Activated CD4-positive, alpha-beta T cell treated with anti-CD3 and anti-CD28 coated beads, Interleukin-2, amount 10 ng/mL, durations not matched to agents 24 days and 14 days (primary cell): ENCODE measurements at places on chromosomes 3 and 15. TPM values are rescaled to one million over a fixed set of nuclear protein-coding genes. Genes with fewer than 3 reads are reported as not detected.

Gene ERC2
- total RNA-seq, result 0.19 TPM in 1 of 2 replicates, not detected in the other

Gene TMEM45A
- 0.26 TPM in 1 of 2 replicates, not detected in the other for total RNA-seq

Gene SPATA12
- total RNA-seq, result not detected in 2 replicates

Gene LRRC31
- total RNA-seq, result not detected in 2 replicates

Gene ANKUB1
- total RNA-seq, result not detected in 2 replicates

Gene CCK
- total RNA-seq, result not detected in 2 replicates

Gene C15orf61
- total RNA-seq, result 4.7 and 7.3 TPM in 2 replicates

Gene SCAANT1
- not detected in 2 replicates for total RNA-seq

Gene C3orf85
- total RNA-seq, result not detected in 2 replicates

Gene ADGRG7
- not detected in 2 replicates for total RNA-seq

DNA sequence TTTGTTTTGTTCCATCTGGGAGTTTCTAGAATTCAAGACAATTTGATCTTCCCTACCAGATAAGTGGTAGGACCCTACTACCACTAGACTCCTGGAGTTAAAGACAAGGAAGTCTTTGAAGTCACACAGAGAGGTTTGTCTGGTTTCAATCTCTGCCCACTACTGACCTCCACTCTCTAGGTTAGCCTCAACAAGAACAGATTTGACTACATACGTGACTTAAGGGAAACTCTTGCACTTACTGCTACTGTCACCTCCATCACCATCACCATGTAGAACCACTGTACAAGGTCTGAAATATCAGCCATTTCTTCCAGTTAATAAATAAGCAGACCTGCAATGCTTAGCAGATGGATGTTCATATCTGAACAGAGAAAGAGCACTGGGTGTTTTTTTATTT, 148.3 kb upstream of the ARHGEF26 start:
- H3K27ac ChIP-seq, result no peak overlapping the region
- H3K4me3 ChIP-seq, result no peak overlapping the region
- peaks cover 4% of the 10 kb centered on the region for H3K4me1 ChIP-seq
- no peak for DNase-seq
- H3K27me3 ChIP-seq, result peaks cover 6% of the 10 kb centered on the region
- H3K36me3 ChIP-seq, result no peaks in the 10 kb centered on the region

- peaks cover 20% of the 10 kb centered on the region for H3K4me1 ChIP-seq
- no peak overlapping the region for H3K4me3 ChIP-seq
- H3K27ac ChIP-seq, result peak overlapping the region; percentile 81
- no peak for DNase-seq
- no peaks in the 10 kb centered on the region for H3K27me3 ChIP-seq
- H3K36me3 ChIP-seq, result peaks cover 39% of the 10 kb centered on the region
Measured at GRCh38 chr3:51403675-51404074, 12.6 kb downstream of the RBM15B start.

- DNase-seq, result no peak
- H3K4me3 ChIP-seq, result no peak overlapping the region
- H3K4me1 ChIP-seq, result peaks cover 8% of the 10 kb centered on the region
- H3K36me3 ChIP-seq, result peaks cover 47% of the 10 kb centered on the region
- H3K27me3 ChIP-seq, result no peaks in the 10 kb centered on the region
- no peak overlapping the region for H3K27ac ChIP-seq
Measured at GRCh38 chr15:89118481-89118989, 30.3 kb downstream of the ABHD2 start.

GRCh38 chr3:100708644-100708988, 678 bp upstream of the TFG start:
- H3K27ac ChIP-seq, result peak overlapping the region; percentile 94
- H3K4me3 ChIP-seq, result peak overlapping the region; percentile 88
- no peak for DNase-seq

- H3K36me3 ChIP-seq, result peaks cover 42% of the 10 kb centered on the region
- H3K4me1 ChIP-seq, result peaks cover 9% of the 10 kb centered on the region
- peak overlapping the region; percentile 34 for H3K27ac ChIP-seq
- no peak for DNase-seq
- no peaks in the 10 kb centered on the region for H3K27me3 ChIP-seq
Measured at GRCh38 chr15:50627351-50628055, 59.1 kb downstream of the TRPM7 start.

GRCh38 chr3:133563186-133563591, 10.3 kb upstream of the CDV3 start:
- H3K4me1 ChIP-seq, result no peaks in the 10 kb centered on the region
- no peaks in the 10 kb centered on the region for H3K36me3 ChIP-seq
- no peak for DNase-seq
- no peak overlapping the region for H3K27ac ChIP-seq
- H3K27me3 ChIP-seq, result peaks cover 11% of the 10 kb centered on the region
- no peak overlapping the region for H3K4me3 ChIP-seq

GRCh38 chr3:124860599-124860998, 26.6 kb downstream of the ITGB5 start:
- no peaks in the 10 kb centered on the region for H3K4me1 ChIP-seq
- H3K27me3 ChIP-seq, result peaks cover 21% of the 10 kb centered on the region
- H3K4me3 ChIP-seq, result no peak overlapping the region

- no peak overlapping the region for H3K4me3 ChIP-seq
- no peaks in the 10 kb centered on the region for H3K27me3 ChIP-seq
- peaks cover 47% of the 10 kb centered on the region for H3K4me1 ChIP-seq
Measured at GRCh38 chr3:183701744-183702143, 4.1 kb downstream of the YEATS2 start.

- H3K36me3 ChIP-seq, result no peaks in the 10 kb centered on the region
- no peak for DNase-seq
Measured at GRCh38 chr3:8474991-8475390, 26.6 kb upstream of the LMCD1 start.

- no peak overlapping the region for H3K4me3 ChIP-seq
- no peak overlapping the region for H3K27ac ChIP-seq
- no peak for DNase-seq
- no peaks in the 10 kb centered on the region for H3K27me3 ChIP-seq
- peaks cover 2% of the 10 kb centered on the region for H3K4me1 ChIP-seq
Measured at GRCh38 chr3:13623101-13623654, 74.3 kb downstream of the FBLN2 start.

GRCh38 chr3:167100651-167101050, 279.4 kb downstream of the ZBBX start:
- H3K4me3 ChIP-seq, result no peak overlapping the region
- H3K27ac ChIP-seq, result no peak overlapping the region
- no peak for DNase-seq
- no peaks in the 10 kb centered on the region for H3K36me3 ChIP-seq

DNA sequence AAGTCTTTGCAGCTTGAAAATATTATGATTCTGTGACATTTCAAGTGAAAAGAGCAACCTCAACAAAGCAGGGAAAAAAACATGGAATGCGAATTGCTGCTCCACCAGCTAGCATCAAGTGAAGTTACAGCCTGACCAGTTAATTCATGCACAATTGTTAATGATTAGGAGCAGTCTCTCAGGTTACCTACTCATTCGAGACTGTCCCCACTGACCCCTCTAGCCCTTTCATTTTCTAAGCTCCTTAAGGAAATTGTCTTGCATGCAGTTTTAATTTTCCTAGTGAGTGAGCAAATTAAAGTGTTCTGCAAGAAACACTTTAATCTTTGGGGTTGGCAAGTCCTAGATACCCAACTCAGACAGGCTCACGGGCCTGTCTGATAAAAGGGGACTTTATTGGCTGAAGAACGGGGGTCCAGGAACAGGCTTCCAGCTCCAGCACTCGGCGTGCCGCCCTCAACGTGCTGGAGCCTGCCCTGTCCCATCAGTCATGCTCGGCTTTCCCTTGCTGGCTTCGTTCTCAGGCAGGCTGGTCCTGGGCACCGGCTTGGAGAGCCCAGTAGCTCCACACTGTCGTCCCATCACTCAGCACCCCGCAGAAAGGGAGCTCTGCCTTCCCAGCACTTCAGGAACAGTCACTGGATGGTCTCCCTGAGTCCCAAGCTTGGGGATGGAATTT, 18.3 kb downstream of the PODXL2 start:
- no peak overlapping the region for H3K4me3 ChIP-seq
- H3K4me1 ChIP-seq, result no peaks in the 10 kb centered on the region
- no peak for DNase-seq
- peaks cover under 1% of the 10 kb centered on the region for H3K27me3 ChIP-seq
- no peaks in the 10 kb centered on the region for H3K36me3 ChIP-seq

DNA sequence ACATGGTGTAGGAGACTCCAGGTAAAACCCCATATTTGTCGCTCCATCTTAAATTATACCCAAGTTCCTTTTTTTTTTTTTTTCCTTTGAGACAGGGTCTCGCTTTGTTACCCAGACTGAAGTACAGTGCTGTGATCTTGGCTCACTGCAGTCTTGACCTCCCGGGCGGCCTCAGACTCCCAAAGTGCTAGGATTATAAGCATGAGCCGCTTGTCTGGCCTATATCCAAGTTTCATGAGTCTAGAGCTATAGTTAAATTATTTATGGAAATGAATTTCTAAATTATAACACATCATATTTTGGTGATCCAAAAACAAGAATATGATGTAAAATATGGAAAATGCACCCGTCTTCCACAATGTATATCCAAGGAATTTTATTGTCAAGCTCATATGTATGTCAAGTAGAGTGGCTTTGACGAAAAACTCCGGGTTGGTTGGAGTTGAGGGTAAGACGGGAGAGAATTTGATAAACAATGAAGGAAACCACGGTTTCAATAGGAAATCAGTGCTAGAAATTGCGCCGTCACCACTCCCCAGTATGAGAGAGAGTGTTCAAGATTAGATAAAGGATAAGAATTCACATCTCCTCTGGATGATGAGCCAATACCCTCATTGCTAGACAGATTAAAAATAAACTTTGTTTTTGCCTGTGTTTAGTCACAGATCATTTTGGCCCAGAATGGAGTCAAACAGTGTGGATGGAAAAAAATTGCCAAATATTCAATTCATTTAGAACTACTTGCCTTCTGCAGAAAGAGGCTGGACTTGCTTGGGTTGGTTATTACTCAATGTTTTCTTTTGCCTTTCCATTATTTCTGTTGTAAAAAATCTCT, 209.2 kb upstream of the NR2F2 start:
- no peaks in the 10 kb centered on the region for H3K4me1 ChIP-seq
- no peak overlapping the region for H3K27ac ChIP-seq
- H3K36me3 ChIP-seq, result no peaks in the 10 kb centered on the region
- no peaks in the 10 kb centered on the region for H3K27me3 ChIP-seq

DNA sequence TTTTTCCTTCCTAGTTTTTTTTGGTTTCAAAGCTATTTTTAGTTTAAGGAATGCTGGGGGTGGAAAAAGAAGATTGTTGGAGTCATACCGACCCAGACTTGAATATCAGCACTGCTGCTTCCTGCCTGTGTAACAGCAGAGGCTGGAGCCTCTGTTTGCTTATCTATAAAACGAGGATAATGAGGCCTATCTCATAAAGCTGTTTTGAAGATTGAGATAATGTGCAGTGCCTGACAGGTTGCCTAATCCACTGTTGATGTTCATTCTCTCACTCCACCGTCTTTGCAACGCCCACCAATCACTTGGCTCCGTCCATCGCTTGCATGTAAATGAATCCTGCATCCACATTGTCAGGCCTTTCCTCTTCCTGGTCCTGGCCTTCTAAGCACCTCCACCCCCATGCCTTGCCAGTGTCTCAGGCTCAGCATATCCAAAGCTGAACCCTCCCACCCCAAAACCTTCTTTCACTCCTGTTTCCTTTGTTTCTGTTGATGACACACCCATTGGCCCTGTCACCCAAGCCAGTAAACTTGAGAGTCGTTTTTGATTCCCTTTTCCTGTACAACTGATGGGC, 94.9 kb downstream of the MEX3B start:
- no peaks in the 10 kb centered on the region for H3K4me1 ChIP-seq
- no peak overlapping the region for H3K4me3 ChIP-seq
- peak; percentile 36 for DNase-seq
- H3K27me3 ChIP-seq, result no peaks in the 10 kb centered on the region

- no peak overlapping the region for H3K27ac ChIP-seq
- no peak overlapping the region for H3K4me3 ChIP-seq
- DNase-seq, result no peak
- no peaks in the 10 kb centered on the region for H3K4me1 ChIP-seq
- peaks cover 10% of the 10 kb centered on the region for H3K27me3 ChIP-seq
Measured at GRCh38 chr15:45326741-45327140, 51.6 kb downstream of the GATM start.

DNA sequence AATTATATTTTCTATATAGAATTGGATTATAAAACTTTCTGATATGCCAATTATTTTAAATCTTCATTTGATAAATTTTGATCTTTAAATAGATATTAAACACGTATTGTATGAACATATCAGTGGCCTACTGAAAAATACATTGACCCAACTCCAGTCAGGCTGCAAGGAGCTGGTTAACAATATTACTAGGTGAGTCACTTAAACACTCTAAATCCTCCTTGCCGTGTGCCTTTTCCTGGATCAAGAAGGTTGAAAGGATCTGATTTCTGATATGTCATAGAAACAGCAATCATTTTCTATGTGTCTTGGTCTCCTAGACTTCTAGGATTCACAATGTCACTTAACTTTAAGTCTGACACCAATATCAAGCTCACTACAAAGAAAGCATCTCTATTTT, 123.2 kb downstream of the TP63 start:
- H3K4me1 ChIP-seq, result no peaks in the 10 kb centered on the region
- no peak overlapping the region for H3K27ac ChIP-seq
- no peak overlapping the region for H3K4me3 ChIP-seq

DNA sequence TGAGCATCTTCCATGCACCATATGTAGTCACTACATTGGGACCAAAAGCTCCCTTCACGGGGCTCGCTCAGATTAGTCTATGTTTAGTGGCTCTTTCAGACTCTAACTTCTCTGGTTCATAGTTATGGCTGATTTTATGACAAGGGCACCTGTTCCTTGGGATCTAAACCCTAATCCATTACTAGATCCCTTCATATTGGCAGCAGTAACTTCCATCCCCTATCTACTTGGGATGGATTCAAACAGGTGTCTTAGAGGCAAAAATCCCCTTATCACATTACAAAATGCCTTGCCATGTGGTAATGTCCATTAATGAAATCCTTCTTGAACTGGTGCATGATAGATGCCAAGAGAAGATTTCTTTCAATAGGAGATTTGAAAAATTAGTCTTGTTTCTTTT, 96.7 kb upstream of the TP63 start:
- H3K36me3 ChIP-seq, result peaks cover 2% of the 10 kb centered on the region
- H3K27me3 ChIP-seq, result peaks cover 2% of the 10 kb centered on the region
- H3K4me3 ChIP-seq, result no peak overlapping the region
- no peak overlapping the region for H3K27ac ChIP-seq
- peaks cover 23% of the 10 kb centered on the region for H3K4me1 ChIP-seq

- H3K27me3 ChIP-seq, result peaks cover 19% of the 10 kb centered on the region
- no peak overlapping the region for H3K4me3 ChIP-seq
- H3K4me1 ChIP-seq, result no peaks in the 10 kb centered on the region
Measured at GRCh38 chr3:133915685-133916658, 20.3 kb upstream of the RAB6B start.

- H3K4me3 ChIP-seq, result no peak overlapping the region
- H3K27me3 ChIP-seq, result peaks cover 2% of the 10 kb centered on the region
- H3K36me3 ChIP-seq, result no peaks in the 10 kb centered on the region
Measured at GRCh38 chr3:181210275-181210674, 220.7 kb upstream of the DNAJC19 start.

GRCh38 chr3:113638910-113639309, 57.5 kb downstream of the USF3 start:
- DNase-seq, result no peak
- H3K36me3 ChIP-seq, result no peaks in the 10 kb centered on the region
- no peak overlapping the region for H3K4me3 ChIP-seq
